CD8-positive, alpha-beta memory T cell (primary cell): ENCODE measurements at places on chromosomes 1 and 21. TPM values are rescaled to one million over a fixed set of nuclear protein-coding genes. Genes with fewer than 3 reads are reported as not detected.

Gene WASF2
- total RNA-seq: 120 TPM

Gene OR2L8
- not detected for total RNA-seq

Gene ADAMTSL4
- total RNA-seq: 0.22 TPM

Gene NBPF10
- total RNA-seq: 0.89 TPM

Gene HTR6
- not detected for total RNA-seq

GRCh38 chr1:23528250-23528978, 2.6 kb downstream of the E2F2 start:
- H3K4me3 ChIP-seq: peak overlapping the region; percentile 57
- H3K36me3 ChIP-seq: no peaks in the 10 kb centered on the region
- no peaks in the 10 kb centered on the region for H3K27me3 ChIP-seq
- peak; percentile 69 for DNase-seq

DNA sequence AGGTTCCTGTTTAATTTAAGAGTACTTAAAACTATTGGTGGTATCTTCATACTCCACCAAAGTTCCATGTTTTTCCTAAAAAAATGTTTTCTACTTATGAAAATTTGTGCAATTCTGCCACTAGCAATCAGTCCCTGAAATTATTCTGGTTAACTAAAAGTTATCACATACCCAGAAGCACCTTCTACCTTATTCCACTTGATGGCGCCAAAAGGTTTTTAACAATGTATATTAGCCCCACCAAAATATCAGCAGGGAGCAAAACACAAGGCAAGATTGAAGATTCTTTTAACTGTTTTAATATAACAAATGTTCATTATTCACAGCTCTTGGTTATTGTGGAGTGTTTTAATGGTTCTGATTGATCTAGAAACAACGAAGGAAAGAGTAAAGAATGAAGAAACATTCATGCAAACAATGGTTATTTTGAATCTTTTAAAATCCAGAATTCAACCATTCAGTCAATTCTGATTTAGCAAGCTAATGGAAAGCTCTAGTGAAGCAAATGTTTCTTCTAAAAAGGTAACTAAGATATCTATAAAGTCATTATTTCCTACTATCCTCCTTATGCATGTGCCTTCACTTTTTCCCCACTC, 67.2 kb downstream of the TTLL7 start:
- no peaks in the 10 kb centered on the region for H3K4me1 ChIP-seq
- H3K4me3 ChIP-seq: no peak overlapping the region
- no peak for DNase-seq
- H3K27ac ChIP-seq: no peak overlapping the region
- no peaks in the 10 kb centered on the region for H3K36me3 ChIP-seq

GRCh38 chr1:22806584-22806983, 95.9 kb downstream of the EPHB2 start:
- no peak for DNase-seq
- no peaks in the 10 kb centered on the region for H3K27me3 ChIP-seq
- no peaks in the 10 kb centered on the region for H3K4me1 ChIP-seq
- H3K27ac ChIP-seq: no peak overlapping the region

- peaks cover 3% of the 10 kb centered on the region for H3K27me3 ChIP-seq
- no peak overlapping the region for H3K4me3 ChIP-seq
- DNase-seq: no peak
- H3K4me1 ChIP-seq: no peaks in the 10 kb centered on the region
- no peaks in the 10 kb centered on the region for H3K36me3 ChIP-seq
- H3K27ac ChIP-seq: no peak overlapping the region
Measured at GRCh38 chr1:36787312-36787913, 246.9 kb downstream of the GRIK3 start.

DNA sequence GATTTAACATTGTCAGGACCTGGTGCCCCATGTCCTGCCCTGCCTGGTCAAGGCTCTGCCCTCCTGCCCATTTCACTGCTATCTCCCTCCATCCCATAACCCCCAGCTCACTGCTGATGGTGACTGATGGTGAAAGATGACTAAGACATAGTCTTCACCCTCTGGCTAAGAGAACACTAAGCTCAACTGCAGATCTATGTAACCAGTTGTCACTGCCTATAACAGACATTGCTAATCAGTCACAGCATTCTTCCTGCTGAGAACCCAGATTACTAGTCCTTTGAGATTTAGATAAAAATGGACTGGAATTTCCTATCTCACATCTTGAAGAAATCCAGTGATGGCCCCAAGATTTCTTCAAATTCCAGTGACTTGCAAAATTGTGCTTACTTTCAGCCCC, 8.0 kb upstream of the ZNF362 start:
- H3K36me3 ChIP-seq: no peaks in the 10 kb centered on the region
- H3K4me1 ChIP-seq: no peaks in the 10 kb centered on the region
- no peak overlapping the region for H3K27ac ChIP-seq
- H3K27me3 ChIP-seq: no peaks in the 10 kb centered on the region
- no peak overlapping the region for H3K4me3 ChIP-seq
- no peak for DNase-seq

- H3K4me3 ChIP-seq: no peak overlapping the region
- H3K4me1 ChIP-seq: no peaks in the 10 kb centered on the region
- no peaks in the 10 kb centered on the region for H3K27me3 ChIP-seq
- H3K27ac ChIP-seq: no peak overlapping the region
- DNase-seq: no peak
Measured at GRCh38 chr1:218817071-218817470, 356.6 kb upstream of the LYPLAL1 start.

GRCh38 chr1:966704-967300, 520 bp downstream of the PLEKHN1 start:
- peak overlapping the region; percentile 71 for H3K4me3 ChIP-seq
- H3K36me3 ChIP-seq: no peaks in the 10 kb centered on the region
- peak overlapping the region; percentile 51 for H3K27ac ChIP-seq
- DNase-seq: peak; percentile 71

DNA sequence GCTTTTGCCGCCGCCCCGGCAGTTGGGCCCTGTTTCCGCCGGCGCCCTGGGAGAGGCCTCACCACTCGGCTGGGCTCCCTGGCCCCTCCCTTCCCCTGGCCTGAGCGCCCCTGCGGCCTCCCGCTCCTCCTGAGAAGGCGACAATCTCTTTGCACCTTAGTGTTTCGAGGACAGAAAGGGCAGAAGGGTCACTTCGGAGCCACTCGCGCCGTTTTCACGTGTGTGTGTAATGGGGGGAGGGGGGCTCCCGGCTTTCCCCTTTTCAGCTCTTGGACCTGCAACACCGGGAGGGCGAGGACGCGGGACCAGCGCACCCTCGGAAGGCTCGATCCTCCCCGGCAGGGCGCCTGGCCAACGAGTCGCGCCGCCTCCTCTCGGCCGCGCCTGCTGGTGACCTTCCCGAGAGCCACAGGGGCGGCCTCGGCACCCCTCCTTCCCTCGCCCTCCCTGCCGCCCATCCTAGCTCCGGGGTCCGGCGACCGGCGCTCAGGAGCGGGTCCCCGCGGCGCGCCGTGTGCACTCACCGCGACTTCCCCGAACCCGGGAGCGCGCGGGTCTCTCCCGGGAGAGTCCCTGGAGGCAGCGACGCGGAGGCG, 432 bp upstream of the SIM2 start:
- no peak for DNase-seq
- H3K4me1 ChIP-seq: peaks cover 10% of the 10 kb centered on the region
- no peak overlapping the region for H3K27ac ChIP-seq

DNA sequence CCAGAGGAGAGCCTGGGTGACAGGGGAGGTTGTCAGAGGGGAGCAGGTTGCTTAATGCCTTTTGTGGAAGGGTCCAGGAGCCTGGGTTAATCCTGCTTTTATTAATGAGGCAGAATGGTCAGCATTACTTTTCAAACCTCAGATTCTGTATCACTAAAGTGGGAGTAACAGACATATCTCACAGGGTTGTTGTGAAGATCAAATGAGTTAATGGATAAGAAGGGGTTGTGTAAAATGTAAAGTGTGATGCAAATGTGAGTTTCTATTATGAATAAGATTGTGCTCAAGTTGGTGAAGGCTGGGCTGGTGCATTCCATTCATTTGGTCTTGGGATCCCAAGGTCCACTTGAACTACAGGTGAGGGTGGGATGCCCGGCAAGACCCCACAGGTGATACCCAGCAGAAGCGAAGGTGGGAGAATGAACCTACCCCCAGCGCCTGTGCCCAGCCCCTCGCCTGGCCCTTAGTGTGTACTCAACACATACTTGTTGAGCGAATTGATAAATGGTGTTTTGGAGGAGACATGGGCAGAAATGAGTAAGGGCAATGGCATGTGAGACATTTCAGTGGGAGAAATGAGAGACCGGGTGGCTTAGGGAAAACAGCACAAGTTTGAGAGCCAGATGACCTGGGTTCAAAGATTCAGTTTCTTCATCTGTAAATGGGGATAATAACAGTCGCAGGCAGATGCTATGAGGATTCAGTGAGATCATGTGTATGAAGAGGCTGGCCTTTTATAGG, 6.2 kb downstream of the SLC26A9 start:
- no peak overlapping the region for H3K27ac ChIP-seq
- no peaks in the 10 kb centered on the region for H3K4me1 ChIP-seq

- H3K36me3 ChIP-seq: no peaks in the 10 kb centered on the region
- no peak overlapping the region for H3K4me3 ChIP-seq
- no peaks in the 10 kb centered on the region for H3K4me1 ChIP-seq
- no peaks in the 10 kb centered on the region for H3K27me3 ChIP-seq
- no peak overlapping the region for H3K27ac ChIP-seq
Measured at GRCh38 chr1:218703836-218704235, 358.7 kb downstream of the TGFB2 start.

DNA sequence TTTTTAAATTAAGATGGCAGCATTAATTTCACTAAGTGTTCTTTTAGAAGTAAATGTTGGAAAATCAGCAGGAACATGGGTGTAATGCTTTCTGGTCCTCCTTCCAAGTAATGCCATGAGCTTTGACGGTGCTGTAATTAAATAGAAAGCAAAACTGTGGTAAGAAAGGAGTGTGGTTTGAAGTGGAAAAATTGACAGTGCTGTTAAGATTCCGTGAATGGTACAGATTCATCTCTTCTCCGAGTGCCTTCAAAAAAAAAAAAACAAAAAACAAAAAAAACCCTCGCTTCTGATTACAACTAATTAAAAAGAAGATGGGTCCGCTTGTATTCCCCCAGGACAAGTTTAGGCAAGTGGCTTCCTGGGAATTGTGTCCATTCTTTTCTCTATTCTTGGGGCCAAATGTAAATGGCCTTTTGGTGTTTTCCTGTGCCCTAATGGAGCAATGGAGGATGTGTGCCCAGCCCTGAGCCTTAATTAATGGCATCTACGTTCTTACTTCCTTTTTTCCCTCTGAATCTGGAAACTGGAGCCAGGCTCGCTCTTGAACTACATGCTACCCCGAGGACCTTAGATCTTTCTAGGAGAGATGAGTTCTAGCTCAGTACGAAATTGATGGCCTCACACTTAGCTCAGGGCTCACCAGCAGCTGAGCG, 5.1 kb downstream of the LMO4 start:
- DNase-seq: no peak
- H3K4me3 ChIP-seq: peak overlapping the region; percentile 49
- peaks cover 51% of the 10 kb centered on the region for H3K4me1 ChIP-seq
- H3K27ac ChIP-seq: peak overlapping the region; percentile 4

- H3K4me1 ChIP-seq: peaks cover 6% of the 10 kb centered on the region
- DNase-seq: no peak
- H3K27ac ChIP-seq: no peak overlapping the region
- no peak overlapping the region for H3K4me3 ChIP-seq
- no peaks in the 10 kb centered on the region for H3K36me3 ChIP-seq
- H3K27me3 ChIP-seq: no peaks in the 10 kb centered on the region
Measured at GRCh38 chr1:151998611-151999362, 5.1 kb upstream of the S100A10 start.

GRCh38 chr1:204591473-204592090, 75.4 kb downstream of the MDM4 start:
- no peak overlapping the region for H3K27ac ChIP-seq
- DNase-seq: no peak
- H3K4me1 ChIP-seq: no peaks in the 10 kb centered on the region
- no peaks in the 10 kb centered on the region for H3K27me3 ChIP-seq

DNA sequence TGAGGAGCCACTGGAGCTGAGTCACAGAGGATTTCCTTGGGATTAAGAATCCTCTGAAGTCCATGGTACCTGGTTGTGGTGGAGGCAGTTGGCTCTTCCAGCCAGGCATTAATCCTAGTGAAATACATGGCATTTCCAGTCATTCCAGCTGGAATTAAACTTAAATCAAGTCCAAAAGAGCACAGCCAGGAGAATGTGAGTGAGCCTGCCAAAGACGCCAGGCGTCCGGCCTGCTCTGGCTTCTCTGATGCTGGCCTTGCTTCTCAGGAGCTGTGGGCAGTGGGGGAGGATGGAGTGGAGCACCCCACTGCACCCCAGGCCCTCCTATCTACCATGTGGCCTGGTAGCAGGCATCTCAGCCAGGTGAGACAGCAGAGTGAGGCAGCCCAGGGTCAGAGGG, 23.4 kb upstream of the TENT5C start:
- H3K27ac ChIP-seq: no peak overlapping the region
- no peaks in the 10 kb centered on the region for H3K36me3 ChIP-seq
- DNase-seq: no peak
- no peaks in the 10 kb centered on the region for H3K4me1 ChIP-seq
- H3K27me3 ChIP-seq: no peaks in the 10 kb centered on the region

DNA sequence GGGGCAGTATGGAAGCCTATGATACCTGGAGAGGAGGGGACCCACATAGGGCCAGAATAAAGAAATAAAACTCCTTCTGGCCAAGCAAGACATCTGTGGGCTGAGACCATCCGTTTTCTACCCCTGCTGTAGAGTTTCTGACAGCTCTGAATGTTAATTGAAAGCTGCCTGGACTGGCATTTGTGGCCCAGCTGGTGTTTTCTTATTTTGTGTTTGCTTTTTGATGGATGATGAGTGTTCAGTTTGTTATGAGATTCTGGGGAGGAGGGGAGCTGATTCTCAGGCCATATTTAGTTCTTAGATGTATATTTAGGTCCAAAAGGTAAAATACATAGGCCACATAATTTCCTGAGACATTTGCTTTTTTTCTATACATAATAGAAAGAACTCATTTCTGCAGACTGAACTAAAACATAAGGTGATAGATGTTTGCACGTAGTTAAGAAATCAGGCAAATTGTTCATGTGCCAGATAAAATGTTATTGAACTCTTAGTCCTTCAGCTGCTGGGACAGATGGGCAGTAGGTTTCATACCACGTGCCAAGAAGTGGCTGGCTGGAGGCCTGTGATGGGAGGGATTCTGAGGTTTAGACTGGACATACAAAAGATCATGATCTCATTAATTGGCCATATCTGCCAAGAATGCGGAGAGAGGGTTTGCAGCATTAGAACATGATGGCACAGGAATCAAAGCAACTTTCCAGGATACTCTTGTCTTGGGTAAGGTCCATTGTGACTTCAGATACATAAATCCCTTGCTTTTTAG, 54.1 kb downstream of the DSCAM start:
- no peak overlapping the region for H3K27ac ChIP-seq
- H3K4me1 ChIP-seq: no peaks in the 10 kb centered on the region
- DNase-seq: no peak
- no peaks in the 10 kb centered on the region for H3K27me3 ChIP-seq
- H3K4me3 ChIP-seq: no peak overlapping the region

GRCh38 chr1:160419838-160420169, 19.4 kb downstream of the VANGL2 start:
- no peaks in the 10 kb centered on the region for H3K27me3 ChIP-seq
- H3K27ac ChIP-seq: no peak overlapping the region
- H3K4me3 ChIP-seq: no peak overlapping the region
- no peak for DNase-seq
- H3K36me3 ChIP-seq: no peaks in the 10 kb centered on the region
- H3K4me1 ChIP-seq: no peaks in the 10 kb centered on the region
